Neural progenitor cell (in vitro differentiated cells): ENCODE measurements at places on chromosomes 1 and 21.

GRCh38 chr21:41622831-41623548 lies 115.0 kb upstream of the TMPRSS2 start:
- no peak for DNase-seq

GRCh38 chr1:229079016-229079595 lies 191.8 kb upstream of the RAB4A start:
- DNase-seq = no peak

GRCh38 chr1:4152266-4152665 lies 252.2 kb upstream of the C1orf174 start:
- DNase-seq = no peak

GRCh38 chr1:79663916-79664315 lies 657.4 kb upstream of the ADGRL4 start:
- DNase-seq = peak; percentile 55

DNA sequence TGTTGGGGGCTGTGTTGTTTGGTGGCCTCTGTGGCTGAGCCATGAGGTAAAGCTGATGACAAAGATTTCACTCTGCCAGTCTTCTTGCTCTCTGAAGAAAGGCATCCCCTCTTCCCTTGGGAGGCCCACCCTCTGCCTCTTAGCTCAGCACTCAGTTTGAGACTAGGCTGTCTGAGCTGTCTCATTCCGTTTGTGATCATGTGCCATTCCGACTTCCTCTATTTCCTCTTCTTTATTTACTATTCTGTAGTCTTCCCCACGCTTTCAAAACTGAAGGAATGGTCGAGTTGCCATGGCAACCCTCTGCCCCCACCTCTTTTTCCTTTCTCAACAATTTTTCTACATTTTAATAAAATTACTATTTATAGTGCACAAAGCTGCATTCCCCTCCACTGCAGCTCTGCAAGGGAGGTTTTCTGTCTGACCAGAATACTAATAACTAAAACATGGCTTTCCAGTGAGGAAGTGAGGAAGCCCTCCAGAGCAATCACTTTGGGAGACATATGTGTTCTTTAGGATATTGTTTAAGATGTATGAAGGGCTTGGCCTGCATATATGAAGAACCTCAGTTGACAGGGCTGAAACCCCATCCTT lies 30.8 kb downstream of the KCNA3 start:
- no peak for DNase-seq

- DNase-seq = no peak
These were observed 21.6 kb upstream of the C1orf159 start for GRCh38 chr1:1137256-1138045.

DNA sequence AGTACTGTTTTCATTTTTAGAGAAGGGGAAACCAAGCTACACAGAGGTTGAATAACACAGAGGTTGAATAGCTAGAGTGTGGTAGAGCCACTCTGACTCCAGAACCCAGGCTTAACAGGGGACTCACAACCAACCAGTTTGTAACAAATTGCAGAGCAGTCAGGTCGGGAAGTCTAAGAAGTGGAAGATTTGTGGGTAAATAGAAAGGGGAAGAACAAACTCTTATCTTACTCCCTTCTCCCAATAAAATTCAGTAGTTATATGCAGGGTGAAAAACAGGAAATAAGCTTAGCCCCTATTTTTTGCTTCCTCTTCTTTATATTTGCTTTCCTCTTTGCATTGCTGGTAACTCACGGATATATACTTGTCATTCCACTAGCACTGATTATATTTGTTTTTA lies 23.2 kb downstream of the CDC42 start:
- DNase-seq = no peak

- no peak for DNase-seq
These were observed 1.2 kb downstream of the RXFP4 start for GRCh38 chr1:155942578-155943141.

DNA sequence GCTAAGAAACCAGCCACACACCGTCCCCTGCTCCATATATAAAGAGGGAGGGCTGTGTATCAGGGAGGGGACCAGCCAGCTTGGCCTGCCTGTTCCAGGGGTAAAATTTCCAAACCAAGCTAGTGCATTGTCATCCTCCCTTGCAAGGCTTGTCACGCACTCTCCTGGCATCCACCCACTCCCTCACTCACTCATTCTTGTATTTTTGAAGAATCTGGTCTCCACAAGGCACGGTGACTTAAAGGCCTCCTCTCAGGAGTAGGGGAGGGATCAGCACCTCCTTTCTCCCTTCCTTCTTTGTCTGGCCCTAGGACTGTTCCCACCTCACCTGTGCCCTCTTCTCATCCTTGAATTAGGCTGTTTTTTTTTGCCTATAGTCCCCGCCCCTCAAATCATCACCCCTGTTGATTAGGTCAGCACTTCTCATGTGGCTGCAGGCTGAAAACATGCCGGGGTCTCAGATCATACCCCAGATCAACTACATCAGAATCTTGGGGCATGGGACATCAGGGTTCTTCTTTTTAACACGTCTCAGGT lies 5.0 kb downstream of the ABCA4 start:
- DNase-seq = no peak

DNA sequence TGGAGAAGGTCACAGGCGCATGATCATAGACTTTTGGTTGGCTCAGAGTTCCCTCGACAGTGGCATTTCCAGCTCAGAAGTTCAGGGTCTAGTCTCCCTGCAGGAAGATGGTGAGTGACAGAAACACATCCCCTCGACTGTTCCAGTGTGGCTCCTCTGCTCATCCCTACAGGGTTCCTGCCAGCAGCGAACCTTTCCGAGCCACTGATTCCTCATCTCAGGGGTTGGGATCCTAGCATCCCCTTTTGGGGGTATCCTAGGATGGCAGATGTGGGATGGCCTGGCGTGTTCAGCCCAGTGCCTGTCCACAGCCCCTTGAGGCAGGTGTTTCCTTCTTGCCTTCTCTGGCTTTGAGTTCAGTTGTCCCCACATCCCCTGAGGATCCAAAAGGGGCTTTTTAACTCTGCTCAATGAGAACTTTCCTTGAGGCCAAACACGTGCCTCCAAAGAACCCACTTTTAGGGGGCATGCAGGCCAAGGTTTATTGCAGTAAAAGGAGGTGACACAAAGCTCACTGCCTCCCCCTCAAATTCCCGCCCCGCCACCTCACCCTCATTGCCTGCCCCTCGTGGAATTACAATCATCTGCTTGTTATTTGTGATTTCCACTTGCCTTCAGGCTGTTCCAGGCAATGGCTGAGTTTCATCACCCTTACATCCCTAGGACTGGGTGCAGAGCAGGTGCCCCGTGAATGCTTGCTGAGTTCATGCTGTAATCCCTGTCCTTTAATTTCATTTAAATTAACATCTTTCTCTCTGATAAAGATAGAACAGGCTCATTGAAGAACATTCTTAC lies 440.7 kb downstream of the CAMTA1 start:
- DNase-seq = no peak

GRCh38 chr1:14259191-14259757 lies 339.2 kb upstream of the KAZN start:
- no peak for DNase-seq

DNA sequence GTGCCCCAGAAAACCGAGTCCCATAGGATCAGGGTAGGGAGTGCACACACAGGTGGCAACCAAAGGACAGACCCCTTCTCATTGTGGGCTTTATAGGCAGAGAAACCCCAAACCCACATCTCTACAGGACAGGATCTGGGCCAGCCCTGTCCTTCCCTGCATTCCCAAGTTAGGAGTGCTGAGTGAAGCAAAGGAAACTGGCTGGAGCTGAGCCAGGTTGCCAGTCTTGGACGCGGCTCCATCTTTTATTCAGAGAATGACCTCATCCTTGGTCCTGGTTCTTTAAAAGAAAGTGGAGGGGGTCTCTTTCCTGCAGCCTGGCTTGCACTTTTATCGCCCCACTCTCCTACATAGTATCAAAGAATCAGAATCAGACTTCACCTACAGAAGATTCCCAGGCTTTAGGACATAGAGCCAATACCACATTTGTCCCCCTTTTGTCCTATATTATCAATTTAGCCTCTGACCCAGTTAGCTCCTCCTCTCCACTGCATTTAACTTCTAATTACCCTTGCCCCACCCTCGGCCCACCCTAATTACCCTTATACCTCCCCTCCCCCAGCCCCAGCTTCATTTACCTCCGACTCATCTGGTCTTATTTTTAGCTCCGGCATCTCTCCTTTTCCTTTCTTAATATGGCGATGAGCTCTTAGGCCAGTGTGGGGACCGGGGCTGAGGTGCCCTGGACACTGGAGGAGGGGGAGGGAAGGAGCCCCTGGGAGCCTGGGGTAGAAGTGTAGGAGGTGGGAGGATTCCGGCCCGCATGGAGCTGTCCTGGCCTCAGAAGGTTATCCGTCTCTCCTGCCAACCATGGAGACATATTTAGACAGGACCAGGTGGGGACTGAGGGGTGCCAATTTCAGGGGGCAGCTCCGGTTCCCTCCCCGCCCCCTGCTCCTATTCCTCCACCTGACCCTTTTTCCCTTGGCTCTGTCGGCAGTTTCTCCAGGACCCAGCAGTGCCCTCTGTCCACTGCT lies at the start of gene CASQ1:
Gene CASQ1 (plus strand): TSS at position 927 of the 977 bp plus-strand sequence. CDS start 177 bp downstream, outside the sequence.
- no peak for DNase-seq
